ENCODE measurements at places on chromosomes 3 and 15. TPM values are rescaled to one million over a fixed set of nuclear protein-coding genes. Genes with fewer than 3 reads are reported as not detected.

SLC28A1 gene
- total RNA-seq = 0.12 TPM

FANCD2OS gene
- not detected for total RNA-seq

CHL1 gene
- total RNA-seq = under 0.01 TPM

SLC25A20 gene
- total RNA-seq = 21.8 TPM

SCAANT1 gene
- not detected for total RNA-seq

PRR23C gene
- not detected for total RNA-seq

PATL2 gene
- 0.62 TPM for total RNA-seq

Data from uterine smooth muscle cell (primary cell).